ENCODE measurements at places on chromosomes 6 and 20.

- no peak for DNase-seq
Observed at GRCh38 chr20:42701948-42702347, 487.8 kb downstream of the PTPRT start.

DNA sequence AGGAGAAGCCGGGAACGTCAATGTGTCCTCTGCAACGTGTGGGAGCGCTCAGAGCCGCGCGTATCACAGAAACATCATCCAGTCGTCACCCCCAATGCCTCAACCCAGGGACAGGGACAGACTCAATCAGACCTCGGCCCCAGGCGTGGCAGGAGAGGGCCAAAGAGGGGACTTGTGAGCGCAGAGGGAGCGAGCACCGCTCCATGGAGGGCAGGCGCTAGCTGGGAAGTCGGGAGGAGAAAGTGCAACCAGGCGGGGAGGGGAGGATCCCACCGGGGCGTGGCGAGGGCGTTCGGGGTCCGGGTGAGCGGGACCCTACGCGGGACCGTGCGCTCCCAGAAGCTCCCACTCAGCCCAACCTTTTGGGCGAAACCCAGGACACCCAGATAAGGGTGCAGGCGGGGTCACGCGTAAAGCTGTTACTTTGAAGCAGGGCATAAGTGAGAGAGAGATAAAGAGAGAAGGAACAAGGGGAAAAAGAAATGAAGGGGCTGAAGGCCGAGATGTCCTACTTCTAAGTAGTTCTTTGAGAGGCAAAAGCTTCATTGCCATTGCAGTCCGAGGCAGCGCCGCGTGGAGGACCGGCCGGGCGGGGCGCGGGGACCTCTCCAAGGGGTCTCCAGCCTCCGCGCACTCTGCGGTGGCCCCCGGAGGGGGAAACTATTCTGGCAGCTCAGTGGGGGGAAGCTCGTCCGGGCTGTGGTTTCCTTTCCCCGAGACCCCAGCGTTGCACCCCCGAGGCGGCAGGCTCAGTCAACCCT, 862 bp upstream of the SOBP start:
- DNase-seq = no peak

DNA sequence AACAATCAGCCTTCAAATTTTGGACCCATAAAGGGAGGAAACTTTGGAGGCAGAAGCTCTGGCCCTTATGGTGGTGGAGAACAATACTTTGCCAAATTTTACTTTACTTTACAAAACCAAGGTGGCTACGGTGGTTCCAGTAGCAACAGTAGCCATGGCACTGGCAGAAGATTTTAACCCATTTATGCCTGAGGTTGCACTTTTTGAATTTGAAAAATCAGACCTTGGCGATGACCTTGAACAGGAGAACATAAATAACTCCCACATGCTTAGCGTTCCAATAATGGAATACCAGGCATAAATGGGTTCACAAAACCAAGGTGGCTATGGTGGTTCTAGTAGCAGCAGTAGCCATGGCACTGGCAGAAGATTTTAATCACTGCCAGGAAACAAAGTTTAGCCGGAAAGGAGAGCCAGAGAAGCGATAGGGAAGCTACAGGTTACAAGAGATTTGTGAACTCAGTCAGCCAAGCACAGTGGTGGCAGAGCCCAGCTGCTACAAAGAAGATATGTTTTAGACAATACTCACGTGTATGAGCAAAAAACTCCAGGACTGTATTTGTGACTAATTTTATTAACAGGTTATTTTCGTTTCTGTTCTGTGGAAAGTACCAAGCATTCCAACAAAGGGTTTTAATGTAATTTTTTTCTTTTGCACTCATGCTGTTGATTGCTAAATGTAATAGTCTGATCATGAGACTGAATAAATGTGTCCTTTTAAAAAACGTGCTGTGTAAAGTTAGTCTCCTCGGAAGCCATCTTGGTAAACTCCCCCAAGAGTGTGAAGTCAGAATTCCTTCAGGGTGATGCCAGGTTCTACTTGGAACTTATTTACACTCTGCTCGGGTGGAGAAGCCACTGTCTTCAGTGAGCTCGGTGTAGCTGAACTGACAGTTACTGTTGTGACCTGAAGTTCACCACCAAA, 6.7 kb downstream of the SFT2D1 start:
- DNase-seq = no peak

GRCh38 chr6:144447472-144447871, 162.3 kb downstream of the UTRN start:
- DNase-seq = no peak

DNA sequence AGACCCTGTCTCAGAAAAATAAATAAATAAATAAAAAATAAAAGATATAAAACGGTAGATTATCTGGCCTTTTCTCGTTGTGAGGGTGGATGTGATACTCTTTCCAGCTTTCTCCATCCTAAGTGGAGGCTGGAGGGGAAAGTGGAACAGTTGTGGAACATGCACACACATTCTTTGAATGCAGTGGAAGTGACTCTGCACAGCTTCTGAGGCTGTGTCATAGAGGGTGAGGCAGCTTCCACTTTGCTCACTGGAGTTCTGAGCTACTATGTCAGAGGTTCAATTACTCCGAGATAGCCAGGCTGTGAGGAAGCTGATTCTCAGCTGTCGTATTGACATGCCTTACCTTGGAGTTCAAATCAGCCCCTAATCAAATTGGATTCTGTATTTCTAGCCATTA, 82.2 kb downstream of the CHMP4B start:
- DNase-seq = no peak

GRCh38 chr6:84618046-84618752, 146.2 kb downstream of the TBX18 start:
- DNase-seq = no peak

DNA sequence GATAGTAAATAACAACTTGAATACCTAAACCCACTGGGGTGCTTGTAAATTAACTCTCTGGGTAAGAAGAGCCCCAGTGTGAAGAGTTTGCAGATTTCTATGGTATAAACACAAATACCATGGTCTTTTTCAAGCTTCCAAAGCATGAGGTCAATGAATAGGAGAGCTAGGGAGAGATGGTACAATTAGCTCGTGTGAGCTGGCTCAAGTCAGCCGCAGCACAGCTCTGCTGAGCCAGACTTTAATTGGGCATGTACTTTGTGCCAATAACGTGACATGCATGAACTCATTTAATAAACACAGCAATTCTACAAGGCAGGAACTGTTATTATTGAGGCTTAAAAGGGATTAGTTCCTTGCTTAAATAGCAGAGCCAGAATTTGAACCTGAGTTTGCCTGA, 684.2 kb downstream of the KIF16B start:
- DNase-seq = no peak

GRCh38 chr6:36999061-36999750, 6.2 kb upstream of the FGD2 start:
- DNase-seq = no peak

DNA sequence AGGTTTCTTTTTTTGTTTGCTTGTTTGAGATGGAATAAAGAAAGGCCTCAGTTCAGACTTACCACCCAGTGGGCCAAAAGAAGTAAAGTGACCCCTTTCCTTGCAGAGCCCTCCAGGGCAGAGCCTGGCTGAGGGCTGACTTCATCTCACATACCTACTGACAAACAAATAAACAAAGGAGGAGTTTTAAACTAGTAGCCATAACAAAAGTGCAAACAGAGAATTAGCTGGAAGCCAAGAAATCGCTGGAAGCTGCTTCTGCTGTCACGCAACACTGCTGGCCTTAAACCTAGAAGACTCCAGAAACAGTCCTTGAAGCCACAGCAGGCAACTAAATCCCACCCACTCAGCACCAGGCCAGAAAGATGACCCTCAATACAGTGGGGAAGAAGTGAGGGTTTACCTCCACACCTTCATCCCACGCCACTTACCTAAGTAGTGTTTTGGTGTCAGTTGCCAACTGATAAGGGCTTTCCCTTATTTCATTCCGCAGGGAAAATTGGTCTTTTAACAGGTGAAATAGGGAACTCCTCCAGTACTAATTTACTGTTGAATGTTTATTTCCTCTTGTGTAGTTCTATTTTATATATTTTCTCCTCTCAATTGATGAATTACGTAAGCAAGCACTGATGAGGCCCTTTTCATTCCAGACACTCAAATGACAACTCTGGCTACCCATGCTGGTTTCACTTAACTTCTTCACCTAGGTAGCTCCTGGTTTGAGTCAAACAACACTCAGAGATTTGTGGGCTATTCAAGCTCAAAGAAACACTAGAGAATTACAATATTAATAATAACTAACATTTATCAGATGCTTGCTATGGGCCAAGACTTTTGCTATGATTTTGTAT, 46.2 kb downstream of the EDN1 start:
- DNase-seq = no peak

DNA sequence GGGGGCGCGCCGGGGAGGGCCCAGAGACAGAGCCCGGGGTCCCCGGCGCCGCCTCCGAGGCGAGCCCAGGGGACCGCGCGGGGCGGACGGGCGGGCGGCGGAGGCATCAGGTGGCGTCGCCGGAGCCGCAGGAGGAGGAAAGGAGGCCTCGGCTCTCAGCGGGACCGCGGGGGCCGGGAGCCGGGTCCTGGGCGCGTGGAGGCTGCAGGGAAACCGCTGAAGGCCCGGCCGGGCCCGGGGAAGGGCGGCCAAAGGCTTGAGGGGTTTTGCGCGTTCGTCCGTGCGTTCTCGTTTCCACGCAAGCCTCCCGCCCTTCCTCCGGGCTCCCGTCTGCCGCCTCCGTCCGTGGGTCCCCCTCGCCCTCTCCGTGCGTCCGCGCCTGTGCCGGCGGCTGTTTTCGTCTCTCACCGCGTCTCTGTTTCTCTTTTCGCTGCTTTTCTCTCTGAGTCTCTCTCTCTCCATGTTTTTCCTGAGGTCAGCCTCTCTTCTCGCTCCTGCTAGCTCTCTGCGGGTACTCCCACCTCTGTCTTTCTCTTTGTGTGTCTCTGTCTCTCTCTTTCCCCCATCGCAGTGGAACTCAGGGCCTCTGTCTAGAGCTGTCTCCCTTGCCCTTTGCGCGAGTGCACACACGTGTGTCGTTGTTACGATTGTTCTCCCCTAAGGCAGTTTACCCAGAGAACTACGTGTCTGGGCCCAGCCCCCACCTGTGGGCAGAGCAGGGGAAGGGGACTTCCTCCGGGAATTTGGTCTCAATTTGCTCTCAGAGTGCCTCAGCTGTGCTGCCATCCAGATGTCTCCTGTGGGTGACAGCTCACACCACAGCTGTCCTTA, 2.1 kb downstream of the IRF4 start:
- DNase-seq = no peak

DNA sequence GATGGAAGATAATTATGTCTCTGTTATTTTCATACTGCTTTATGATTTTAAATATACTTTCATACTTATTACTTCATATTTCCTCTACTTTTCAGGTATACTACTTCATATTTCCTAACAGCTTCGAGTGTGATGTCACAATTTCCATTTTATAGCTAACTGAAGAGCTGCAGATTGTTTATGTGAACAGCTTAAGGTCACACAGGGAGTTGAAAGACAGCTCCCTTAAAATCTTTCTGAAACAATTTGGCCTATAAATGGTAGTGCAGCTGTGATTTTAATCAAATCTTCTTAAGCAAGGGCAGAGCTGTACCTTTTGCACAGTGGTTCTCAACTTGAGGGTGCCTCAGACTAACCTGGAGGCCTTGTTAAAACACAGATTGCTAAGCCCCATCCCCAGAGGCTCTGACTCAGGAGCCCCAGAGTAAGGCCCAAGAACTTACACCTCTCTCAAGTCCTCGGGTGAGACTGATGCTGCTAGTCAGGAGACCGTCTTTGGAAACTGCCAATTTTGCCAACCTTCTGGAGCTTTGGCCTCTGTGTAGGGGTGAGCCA, 347.0 kb upstream of the HSF2 start:
- no peak for DNase-seq

DNA sequence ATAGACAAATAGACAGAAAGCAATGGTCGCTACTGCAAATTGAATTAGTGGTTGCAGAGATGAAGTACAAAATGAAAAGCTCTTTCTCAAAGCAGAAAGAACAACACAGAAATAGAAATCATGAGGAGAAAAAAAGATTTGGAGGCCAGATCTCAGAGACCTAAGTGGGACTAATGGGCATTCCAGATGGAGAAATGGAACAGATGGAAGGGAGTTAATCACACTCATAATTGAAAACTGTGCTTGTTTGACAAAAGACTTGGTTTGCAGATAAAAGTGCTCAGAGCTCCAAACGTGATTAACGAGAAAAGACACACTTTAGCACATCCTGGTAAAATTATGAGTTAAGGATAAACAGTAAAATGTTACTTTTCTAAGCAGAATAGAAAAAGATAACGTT, 58.1 kb upstream of the SNRPB2 start:
- no peak for DNase-seq

GRCh38 chr6:24205020-24205492, 79.0 kb downstream of the NRSN1 start:
- DNase-seq = no peak

GRCh38 chr6:31575335-31575901, at the start of gene TNF:
TNF (plus strand) TSS chr6:31575565; CDS start chr6:31575742, 177 bp downstream.
- peak; percentile 69 for DNase-seq

GRCh38 chr6:45855642-45856394, 159.8 kb downstream of the CLIC5 start:
- DNase-seq = no peak

- no peak for DNase-seq
Observed at GRCh38 chr20:4651536-4651935, 70.2 kb upstream of the PRND start.

- no peak for DNase-seq
Observed at GRCh38 chr6:23713211-23713610, 412.8 kb upstream of the NRSN1 start.

- DNase-seq = no peak
Observed at GRCh38 chr20:40565001-40565681, 123.9 kb downstream of the MAFB start.

DNA sequence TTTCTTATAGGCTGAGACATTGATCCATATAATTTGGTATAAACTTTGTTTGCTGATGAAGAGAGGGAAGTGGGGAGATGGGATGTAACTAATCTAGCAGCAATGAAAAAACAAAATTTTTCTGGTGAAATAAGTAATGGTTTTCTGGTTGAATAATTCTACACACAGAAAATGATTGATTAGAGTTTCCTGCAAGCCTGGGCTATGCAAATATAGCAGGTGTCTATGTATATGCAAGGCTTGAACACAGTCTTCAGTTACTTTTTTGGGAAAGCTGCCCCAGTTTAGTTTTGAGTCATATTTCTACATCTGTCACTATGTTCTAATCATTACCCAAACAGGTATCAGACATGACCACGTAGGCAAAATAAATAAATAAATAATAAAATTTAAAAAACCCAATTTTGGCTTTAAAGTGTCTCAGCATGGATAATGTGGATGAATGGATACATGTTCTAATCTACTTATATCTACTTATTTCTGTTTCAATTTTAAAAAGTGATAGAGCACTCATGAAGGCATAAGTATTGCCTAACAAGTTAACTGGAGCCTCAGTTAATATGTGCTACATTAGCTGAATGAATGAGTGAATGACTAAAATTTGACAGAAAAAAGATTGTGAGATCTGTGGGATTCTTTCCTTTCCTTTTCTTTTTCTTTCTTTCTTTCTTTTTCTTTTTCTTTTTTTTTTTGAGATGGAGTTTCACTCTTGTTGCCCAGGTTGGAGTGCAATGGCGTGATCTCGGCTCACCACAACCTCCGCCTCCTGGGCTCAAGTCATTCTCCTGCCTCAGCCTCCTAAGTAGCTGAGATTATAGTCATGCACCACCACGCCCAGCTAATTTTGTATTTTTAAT, 37.2 kb upstream of the TFB1M start:
- DNase-seq = no peak

GRCh38 chr6:51618563-51618962, 468.9 kb downstream of the PKHD1 start:
- no peak for DNase-seq
